ENCODE measurements at places on chromosomes 13 and 19. TPM values are rescaled to one million over a fixed set of nuclear protein-coding genes. Genes with fewer than 3 reads are reported as not detected.

SRRM5 gene
- 0.51 TPM for total RNA-seq

ZNF888 gene
- total RNA-seq = 4.2 TPM

AXL gene
- total RNA-seq = 106 TPM

ALOX5AP gene
- total RNA-seq = 31.6 TPM

POMP gene
- total RNA-seq = 52.9 TPM

SHISA7 gene
- total RNA-seq = not detected

ZNF723 gene
- not detected for total RNA-seq

CDADC1 gene
- 9.9 TPM for total RNA-seq

RFPL4A gene
- total RNA-seq = not detected

LIM2 gene
- total RNA-seq = not detected

UCHL3 gene
- total RNA-seq = 21.5 TPM

PDS5B gene
- total RNA-seq = 52.9 TPM

DNA sequence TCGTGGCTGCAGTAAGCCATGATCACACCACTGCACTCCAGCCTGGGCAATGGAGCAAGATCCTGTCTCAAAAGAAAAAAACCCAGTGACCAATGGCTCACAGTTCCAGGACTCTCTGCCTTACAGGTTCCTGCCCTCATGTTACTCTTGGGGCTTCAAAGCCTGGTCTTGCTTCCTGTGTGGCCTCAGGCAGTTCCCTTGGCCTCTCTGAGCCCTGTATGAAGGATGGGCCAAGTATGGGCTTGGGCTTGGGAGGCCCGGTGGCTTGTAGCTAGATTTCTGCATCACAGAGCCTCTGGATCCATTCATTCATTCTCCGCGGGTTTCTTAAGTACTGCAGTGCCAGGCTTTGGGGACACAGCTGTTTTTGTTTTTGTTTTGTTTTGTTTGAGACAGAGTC, 780 bp upstream of the TSPAN16 start:
- no peaks in the 10 kb centered on the region for H3K4me1 ChIP-seq
- no peak overlapping the region for H3K27ac ChIP-seq
- no peaks in the 10 kb centered on the region for H3K27me3 ChIP-seq
- no peak overlapping the region for H3K4me3 ChIP-seq

GRCh38 chr13:39244561-39245230, 206.4 kb downstream of the NHLRC3 start:
- no peak overlapping the region for H3K27ac ChIP-seq
- no peaks in the 10 kb centered on the region for H3K4me1 ChIP-seq
- no peak for DNase-seq
- H3K27me3 ChIP-seq = no peaks in the 10 kb centered on the region
- no peaks in the 10 kb centered on the region for H3K36me3 ChIP-seq

- H3K27ac ChIP-seq = no peak overlapping the region
- H3K36me3 ChIP-seq = no peaks in the 10 kb centered on the region
- H3K4me3 ChIP-seq = no peak overlapping the region
- DNase-seq = no peak
Measured at GRCh38 chr19:32222556-32222955, 122.9 kb upstream of the ZNF507 start.

DNA sequence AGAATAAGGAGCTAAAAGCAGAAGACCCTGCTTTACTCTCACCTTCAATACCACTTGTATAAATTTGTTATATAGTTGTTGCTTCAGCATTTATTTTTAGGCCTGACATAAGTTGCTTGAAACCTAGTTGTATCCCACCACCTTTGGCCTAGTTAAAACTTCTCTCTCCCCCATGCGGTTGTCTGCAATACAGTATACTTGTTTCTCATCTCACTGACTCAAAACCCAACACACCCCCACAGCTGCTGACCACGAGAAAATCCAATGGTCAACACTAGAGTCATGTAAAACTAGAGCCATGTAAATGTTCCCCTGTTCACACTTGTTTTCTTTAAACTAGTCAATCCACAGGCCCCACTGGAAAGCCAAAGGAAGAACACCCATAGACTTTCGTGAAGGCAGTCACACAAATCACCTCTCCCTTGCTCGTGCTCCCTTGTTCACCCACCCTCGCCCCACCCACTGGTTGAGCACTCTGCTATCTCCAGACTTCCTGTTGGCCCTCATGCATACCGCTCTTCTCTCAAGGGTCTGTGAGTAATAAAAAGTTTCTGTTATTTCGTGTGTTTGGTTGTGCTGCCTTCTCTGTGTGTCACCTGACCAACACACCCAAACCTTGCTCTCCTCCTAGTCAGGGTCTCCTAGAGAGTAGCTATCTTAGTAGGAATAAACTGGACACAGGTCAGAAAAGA, 12.9 kb upstream of the CCDC169 start:
- DNase-seq = no peak
- H3K27ac ChIP-seq = no peak overlapping the region
- peaks cover 6% of the 10 kb centered on the region for H3K36me3 ChIP-seq
- no peaks in the 10 kb centered on the region for H3K4me1 ChIP-seq
- H3K4me3 ChIP-seq = no peak overlapping the region

GRCh38 chr13:67267136-67267535, 37.0 kb upstream of the PCDH9 start:
- no peaks in the 10 kb centered on the region for H3K4me1 ChIP-seq
- H3K36me3 ChIP-seq = no peaks in the 10 kb centered on the region
- no peak for DNase-seq
- no peak overlapping the region for H3K4me3 ChIP-seq

GRCh38 chr13:58611117-58611516, 979.6 kb downstream of the PCDH17 start:
- H3K27ac ChIP-seq = no peak overlapping the region
- H3K4me1 ChIP-seq = no peaks in the 10 kb centered on the region
- no peaks in the 10 kb centered on the region for H3K27me3 ChIP-seq
- H3K4me3 ChIP-seq = no peak overlapping the region
- DNase-seq = no peak
- H3K36me3 ChIP-seq = no peaks in the 10 kb centered on the region

- DNase-seq = peak; percentile 62
- H3K27ac ChIP-seq = no peak overlapping the region
- no peaks in the 10 kb centered on the region for H3K27me3 ChIP-seq
- H3K4me1 ChIP-seq = no peaks in the 10 kb centered on the region
- H3K4me3 ChIP-seq = no peak overlapping the region
- H3K36me3 ChIP-seq = peaks cover 5% of the 10 kb centered on the region
Measured at GRCh38 chr13:110650436-110650835, 35.1 kb downstream of the NAXD start.

- no peak overlapping the region for H3K27ac ChIP-seq
- H3K36me3 ChIP-seq = peaks cover 2% of the 10 kb centered on the region
- no peak overlapping the region for H3K4me3 ChIP-seq
Measured at GRCh38 chr19:6754136-6754535, 13.1 kb downstream of the SH2D3A start.

GRCh38 chr19:47142779-47143178, 12.1 kb downstream of the SAE1 start:
- no peak overlapping the region for H3K27ac ChIP-seq
- no peaks in the 10 kb centered on the region for H3K4me1 ChIP-seq
- H3K4me3 ChIP-seq = no peak overlapping the region
- H3K27me3 ChIP-seq = no peaks in the 10 kb centered on the region
- DNase-seq = no peak

DNA sequence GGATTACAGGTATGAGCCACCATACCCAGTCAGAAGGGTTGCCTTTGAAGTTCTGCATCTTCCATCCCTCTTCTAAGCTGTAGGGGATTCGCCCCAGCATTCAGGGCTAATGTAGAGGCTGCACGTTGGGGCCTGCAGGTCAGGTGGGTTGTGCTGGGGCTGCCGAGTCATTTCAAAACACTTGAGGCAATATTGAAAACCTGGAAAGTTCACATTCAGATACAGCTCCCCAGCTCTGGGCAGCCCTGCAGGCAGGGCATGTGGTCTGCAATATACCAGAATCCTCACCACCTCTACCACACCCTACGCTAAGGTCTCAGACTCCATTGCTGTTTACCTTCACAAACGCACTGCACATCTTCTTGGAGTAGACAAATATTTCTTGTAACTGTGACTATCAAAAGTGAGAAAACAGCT, 24.6 kb downstream of the CCNE1 start:
- H3K27me3 ChIP-seq = no peaks in the 10 kb centered on the region
- H3K4me3 ChIP-seq = no peak overlapping the region
- H3K36me3 ChIP-seq = no peaks in the 10 kb centered on the region
- DNase-seq = peak; percentile 10
- H3K4me1 ChIP-seq = no peaks in the 10 kb centered on the region

DNA sequence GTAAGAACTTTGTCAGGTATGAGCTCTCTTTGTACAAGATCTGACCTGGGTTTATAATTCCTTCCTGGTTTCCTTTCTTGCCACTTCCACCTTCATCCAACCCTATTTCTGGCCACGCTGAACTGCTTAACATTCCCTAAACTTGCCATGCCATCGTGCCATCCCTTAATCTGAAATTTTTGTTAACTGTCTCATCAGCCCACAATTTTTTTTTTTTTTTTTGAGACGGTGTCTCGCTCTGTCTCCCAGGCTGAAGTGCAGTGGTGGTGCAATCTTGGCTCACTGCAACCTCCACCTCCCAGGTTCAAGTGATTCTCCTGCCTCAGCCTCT, 144.6 kb downstream of the GGACT start:
- no peak overlapping the region for H3K4me3 ChIP-seq
- H3K27ac ChIP-seq = no peak overlapping the region

DNA sequence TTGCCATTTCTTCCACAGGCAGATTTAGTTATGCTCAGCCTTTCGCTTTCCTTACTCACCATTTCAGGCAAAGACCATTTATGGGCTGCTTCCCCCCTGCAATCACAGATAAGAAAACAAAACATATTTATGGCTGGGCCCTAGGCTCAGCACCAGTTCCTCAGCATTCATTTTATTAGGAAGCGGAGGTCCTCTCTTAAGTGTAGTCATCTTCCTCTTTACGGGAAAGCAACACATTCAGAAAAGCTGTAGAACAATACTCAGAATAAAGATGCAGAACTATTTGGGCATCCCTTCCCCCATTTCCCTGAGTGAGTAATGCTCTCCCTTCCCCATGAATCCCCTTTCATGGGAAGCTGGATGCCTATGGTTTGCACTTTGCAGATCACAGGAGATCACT, 27.9 kb downstream of the FLT1 start:
- no peak overlapping the region for H3K4me3 ChIP-seq
- no peaks in the 10 kb centered on the region for H3K27me3 ChIP-seq
- H3K4me1 ChIP-seq = no peaks in the 10 kb centered on the region
- H3K27ac ChIP-seq = no peak overlapping the region
- no peaks in the 10 kb centered on the region for H3K36me3 ChIP-seq
- no peak for DNase-seq

DNA sequence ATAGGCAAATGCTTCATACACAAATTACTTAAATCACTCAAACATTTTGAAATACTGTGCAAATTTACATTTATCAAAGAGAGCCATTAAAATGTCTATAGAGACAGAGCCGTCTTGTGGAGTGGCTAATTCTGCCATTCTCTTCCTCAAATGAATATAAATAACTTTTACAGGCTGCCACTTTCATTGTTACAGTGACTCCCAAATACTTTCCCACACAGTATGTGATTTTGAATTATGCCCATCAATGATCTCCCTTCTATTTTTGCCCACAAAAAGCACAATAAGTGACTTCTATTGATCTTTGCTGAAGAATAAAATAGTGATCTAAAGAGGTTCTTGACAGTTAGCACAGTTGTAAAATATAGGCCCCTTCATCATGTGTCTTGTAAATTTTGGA, 1244.9 kb downstream of the PCDH17 start:
- DNase-seq = no peak
- H3K4me3 ChIP-seq = no peak overlapping the region
- H3K27me3 ChIP-seq = no peaks in the 10 kb centered on the region
- no peaks in the 10 kb centered on the region for H3K4me1 ChIP-seq

GRCh38 chr13:89751432-89751930, 1596.0 kb upstream of the MIR17HG start:
- no peaks in the 10 kb centered on the region for H3K27me3 ChIP-seq
- no peak overlapping the region for H3K4me3 ChIP-seq
- no peak for DNase-seq
- no peaks in the 10 kb centered on the region for H3K36me3 ChIP-seq

- H3K36me3 ChIP-seq = no peaks in the 10 kb centered on the region
- no peak for DNase-seq
- no peaks in the 10 kb centered on the region for H3K27me3 ChIP-seq
- no peak overlapping the region for H3K4me3 ChIP-seq
Measured at GRCh38 chr13:64540468-64540867, 2689.7 kb downstream of the PCDH9 start.

- DNase-seq = no peak
- no peaks in the 10 kb centered on the region for H3K4me1 ChIP-seq
- no peaks in the 10 kb centered on the region for H3K36me3 ChIP-seq
- H3K27me3 ChIP-seq = no peaks in the 10 kb centered on the region
- H3K27ac ChIP-seq = no peak overlapping the region
Measured at GRCh38 chr13:84187626-84188025, 305.4 kb upstream of the SLITRK1 start.

DNA sequence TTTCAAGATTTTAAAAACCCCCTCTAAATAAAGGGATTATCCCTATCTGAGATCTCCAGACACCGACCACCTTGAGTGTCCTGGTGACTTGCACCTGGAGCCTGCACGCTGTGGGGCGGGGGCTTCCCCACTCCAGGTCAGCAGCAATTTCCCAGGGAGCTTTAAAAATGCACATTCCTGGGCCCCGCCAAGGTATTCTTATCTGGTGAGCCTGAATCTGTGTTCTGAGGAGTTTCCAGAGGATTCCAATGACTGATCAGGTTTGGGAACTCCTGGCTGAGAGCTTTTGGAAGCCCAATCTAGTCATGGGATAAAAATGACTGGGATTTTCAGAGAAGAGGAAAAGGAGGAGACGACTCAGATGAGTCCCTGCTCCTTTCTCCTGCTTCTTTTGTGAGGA, 66.1 kb downstream of the FGF9 start:
- DNase-seq = no peak
- no peak overlapping the region for H3K4me3 ChIP-seq
- no peaks in the 10 kb centered on the region for H3K27me3 ChIP-seq

GRCh38 chr19:4713384-4713951, 10.2 kb downstream of the DPP9 start:
- H3K27me3 ChIP-seq = no peaks in the 10 kb centered on the region
- H3K4me1 ChIP-seq = no peaks in the 10 kb centered on the region
- no peak overlapping the region for H3K4me3 ChIP-seq

DNA sequence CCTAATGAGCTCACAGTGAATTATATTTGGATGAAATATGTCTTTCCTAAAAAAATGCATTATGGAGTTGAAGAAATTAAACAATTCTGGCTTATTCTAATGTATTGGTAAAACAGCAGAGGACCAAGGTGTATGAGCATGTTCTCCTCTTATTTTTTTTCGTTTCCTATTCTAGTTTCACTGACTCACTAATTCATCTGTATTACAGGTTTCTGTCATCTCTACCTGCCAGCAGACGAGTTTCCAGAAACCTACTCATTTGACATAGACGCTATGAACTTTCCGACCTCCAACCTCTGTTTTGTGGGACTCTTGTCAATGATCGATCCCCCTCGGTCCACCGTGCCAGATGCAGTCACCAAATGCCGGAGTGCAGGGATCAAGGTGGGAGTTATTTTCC, 20.3 kb downstream of the ATP12A start:
- no peak for DNase-seq
- H3K27me3 ChIP-seq = no peaks in the 10 kb centered on the region
- H3K36me3 ChIP-seq = no peaks in the 10 kb centered on the region

All from aorta (tissue), 5 donors.